ENCODE measurements at places on chromosomes 11 and 22. TPM values are rescaled to one million over a fixed set of nuclear protein-coding genes. Genes with fewer than 3 reads are reported as not detected.
A peak's percentile ranks its signal among the peaks of the same experiment; 100 is the strongest.

DNA sequence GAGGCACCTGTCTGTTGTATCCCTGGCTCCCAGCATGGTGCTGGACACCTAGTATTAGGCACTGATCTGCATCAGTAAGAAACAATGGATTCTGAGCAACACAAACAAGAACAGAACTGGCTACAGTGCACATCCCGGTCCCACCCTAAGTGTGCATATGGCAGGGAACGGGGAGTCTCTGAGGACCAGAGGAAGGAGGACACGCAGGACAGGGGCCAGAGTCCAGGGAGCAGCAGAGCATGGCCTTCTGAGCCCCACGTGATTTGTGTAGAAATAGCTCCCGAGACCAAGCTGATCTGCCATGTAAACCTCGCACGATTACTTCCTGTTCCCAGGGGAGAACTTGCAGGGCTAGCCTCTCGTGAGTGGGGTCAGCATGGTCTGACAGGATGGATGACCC is 12.7 kb upstream of the SNX32 start:
- no peak overlapping the region for H3K27ac ChIP-seq
- no peaks in the 10 kb centered on the region for H3K36me3 ChIP-seq
- peaks cover 11% of the 10 kb centered on the region for H3K27me3 ChIP-seq
- no peak for DNase-seq
- no peaks in the 10 kb centered on the region for H3K4me1 ChIP-seq

- H3K4me3 ChIP-seq = no peak overlapping the region
- H3K36me3 ChIP-seq = no peaks in the 10 kb centered on the region
- peaks cover 5% of the 10 kb centered on the region for H3K4me1 ChIP-seq
Measured at GRCh38 chr11:69319255-69320106, 25.5 kb downstream of the MYEOV start.

- no peaks in the 10 kb centered on the region for H3K27me3 ChIP-seq
- H3K4me3 ChIP-seq = no peak overlapping the region
- H3K4me1 ChIP-seq = no peaks in the 10 kb centered on the region
- DNase-seq = no peak
- no peak overlapping the region for H3K27ac ChIP-seq
- H3K36me3 ChIP-seq = no peaks in the 10 kb centered on the region
Measured at GRCh38 chr11:74650498-74650897, 58.1 kb downstream of the POLD3 start.

DNA sequence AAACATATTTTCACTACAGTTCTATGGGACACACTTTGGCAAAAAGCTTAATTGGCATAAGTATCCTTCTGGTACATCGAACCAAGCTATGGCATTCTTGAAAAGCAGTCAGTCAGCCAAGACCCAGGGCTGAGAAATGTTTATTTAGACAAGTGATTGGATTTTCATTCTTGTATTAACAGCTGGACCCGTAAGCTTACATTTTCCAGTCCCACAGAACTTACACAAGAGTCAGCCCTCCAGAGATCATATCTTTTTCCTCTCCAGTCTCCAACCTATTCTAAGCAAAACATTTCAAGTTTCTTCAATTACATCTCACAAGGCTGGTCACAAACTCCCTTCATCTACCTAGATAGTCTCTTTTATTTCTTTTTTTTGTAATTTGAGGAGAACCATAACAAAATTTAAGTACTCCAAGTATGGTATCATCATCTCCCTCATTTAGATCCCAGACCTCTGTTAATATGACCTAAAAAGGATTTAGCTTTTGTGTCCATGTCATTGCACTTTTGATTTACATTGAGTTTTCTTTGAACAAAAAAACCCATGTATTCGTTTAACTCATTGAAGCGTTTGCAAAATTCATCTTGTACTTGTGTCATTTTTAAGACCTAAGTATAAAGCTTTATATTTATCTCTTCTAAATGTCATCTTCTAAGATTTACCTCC is 67.9 kb upstream of the GRK3 start:
- H3K27me3 ChIP-seq = no peaks in the 10 kb centered on the region
- no peaks in the 10 kb centered on the region for H3K36me3 ChIP-seq
- no peaks in the 10 kb centered on the region for H3K4me1 ChIP-seq
- no peak overlapping the region for H3K27ac ChIP-seq

DNA sequence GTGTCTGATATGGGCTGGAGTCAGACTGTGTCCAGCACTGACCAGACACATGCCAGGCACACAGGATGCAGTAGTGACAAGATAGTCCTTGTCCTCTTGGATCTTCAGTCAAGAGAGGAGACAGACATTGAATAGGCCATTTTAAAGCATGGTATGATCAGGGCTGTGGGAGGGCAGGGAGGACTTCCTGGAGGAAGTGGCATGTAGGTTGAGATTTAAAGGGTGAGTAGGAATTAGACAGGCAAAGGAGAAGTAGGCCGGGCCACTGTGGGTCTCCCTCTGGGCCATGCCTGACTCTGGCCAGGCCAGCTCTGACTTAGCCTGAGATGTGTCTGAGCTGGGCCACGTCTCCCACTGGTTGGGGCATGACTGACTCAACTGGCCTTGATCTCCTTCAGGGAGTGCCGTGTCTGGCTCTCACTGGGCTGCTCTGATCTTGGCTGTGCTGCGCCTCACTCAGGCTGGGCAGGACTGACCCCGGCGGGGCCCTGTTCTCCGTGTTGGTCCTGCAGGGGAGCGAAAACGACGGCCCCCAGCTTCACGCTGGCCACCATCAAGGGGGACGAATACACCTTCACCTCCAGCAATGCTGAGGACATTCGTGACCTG is 71.2 kb downstream of the MYO7A start:
- H3K4me1 ChIP-seq = no peaks in the 10 kb centered on the region
- no peaks in the 10 kb centered on the region for H3K36me3 ChIP-seq
- DNase-seq = no peak
- H3K27ac ChIP-seq = no peak overlapping the region

DNA sequence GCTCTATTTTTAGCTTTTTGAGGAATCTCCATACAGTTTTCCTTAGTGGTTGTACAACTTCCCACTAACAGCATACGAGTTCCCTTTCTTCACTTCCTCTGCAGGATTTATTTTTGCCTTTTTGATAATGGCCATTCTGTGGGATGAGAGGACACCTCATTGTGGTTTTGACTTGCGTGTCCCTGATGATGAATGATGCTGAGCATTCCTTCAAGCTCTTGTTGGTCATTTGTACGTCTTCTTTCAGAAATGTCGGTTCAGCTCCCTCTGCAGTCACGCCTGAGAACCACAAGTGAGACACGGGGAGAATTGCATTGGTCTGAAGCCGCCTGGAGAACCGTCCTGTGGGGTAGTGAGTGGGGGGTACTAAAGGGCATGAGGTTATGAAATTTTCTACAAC is 2.0 kb upstream of the KRTAP5-10 start:
- H3K36me3 ChIP-seq = no peaks in the 10 kb centered on the region
- H3K27me3 ChIP-seq = peaks cover 2% of the 10 kb centered on the region
- DNase-seq = no peak
- no peaks in the 10 kb centered on the region for H3K4me1 ChIP-seq
- no peak overlapping the region for H3K27ac ChIP-seq
- no peak overlapping the region for H3K4me3 ChIP-seq

DNA sequence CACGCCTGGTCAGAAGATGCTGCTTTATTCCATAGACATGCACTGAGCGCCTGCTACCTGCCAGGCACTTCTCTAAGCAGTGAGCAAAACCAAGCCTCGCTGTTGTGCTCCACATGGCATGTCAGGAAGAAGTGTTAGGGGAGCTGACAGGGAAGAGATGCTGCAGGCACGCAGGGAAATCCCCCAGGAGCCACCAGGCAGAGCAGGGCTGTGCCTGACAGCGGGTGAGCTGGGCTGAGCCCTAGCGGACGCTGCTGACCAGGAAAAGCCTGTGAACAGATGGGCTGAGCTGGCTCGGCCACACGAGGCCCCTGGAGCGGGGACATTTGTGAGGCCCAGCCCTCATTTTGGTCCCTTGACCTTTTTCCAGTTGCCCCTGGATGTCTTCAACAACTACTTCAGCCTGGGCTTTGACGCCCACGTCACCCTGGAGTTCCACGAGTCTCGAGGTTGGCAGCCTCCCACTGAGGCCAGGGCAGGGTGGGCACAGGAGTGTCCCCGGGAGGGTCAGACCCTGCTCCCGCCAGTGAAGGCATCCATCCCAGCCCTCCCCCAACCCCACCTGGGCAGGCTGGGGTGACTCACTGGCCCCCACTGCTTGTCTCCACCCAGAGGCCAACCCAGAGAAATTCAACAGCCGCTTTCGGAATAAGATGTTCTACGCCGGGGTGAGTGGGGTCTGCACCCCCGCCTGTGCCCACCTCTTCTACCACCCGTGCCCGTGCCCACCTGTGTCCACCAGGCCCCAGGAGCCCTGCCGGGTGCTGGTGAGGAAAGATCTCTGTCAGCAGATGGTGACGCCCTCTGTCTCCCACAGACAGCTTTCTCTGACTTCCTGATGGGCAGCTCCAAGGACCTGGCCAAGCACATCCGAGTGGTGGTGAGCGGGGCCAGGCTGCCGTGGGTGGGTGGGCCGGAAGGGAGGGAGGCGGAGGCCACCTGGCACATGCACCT is 7.4 kb upstream of the MDK start:
- H3K4me3 ChIP-seq = no peak overlapping the region
- no peak overlapping the region for H3K27ac ChIP-seq
- no peak for DNase-seq

DNA sequence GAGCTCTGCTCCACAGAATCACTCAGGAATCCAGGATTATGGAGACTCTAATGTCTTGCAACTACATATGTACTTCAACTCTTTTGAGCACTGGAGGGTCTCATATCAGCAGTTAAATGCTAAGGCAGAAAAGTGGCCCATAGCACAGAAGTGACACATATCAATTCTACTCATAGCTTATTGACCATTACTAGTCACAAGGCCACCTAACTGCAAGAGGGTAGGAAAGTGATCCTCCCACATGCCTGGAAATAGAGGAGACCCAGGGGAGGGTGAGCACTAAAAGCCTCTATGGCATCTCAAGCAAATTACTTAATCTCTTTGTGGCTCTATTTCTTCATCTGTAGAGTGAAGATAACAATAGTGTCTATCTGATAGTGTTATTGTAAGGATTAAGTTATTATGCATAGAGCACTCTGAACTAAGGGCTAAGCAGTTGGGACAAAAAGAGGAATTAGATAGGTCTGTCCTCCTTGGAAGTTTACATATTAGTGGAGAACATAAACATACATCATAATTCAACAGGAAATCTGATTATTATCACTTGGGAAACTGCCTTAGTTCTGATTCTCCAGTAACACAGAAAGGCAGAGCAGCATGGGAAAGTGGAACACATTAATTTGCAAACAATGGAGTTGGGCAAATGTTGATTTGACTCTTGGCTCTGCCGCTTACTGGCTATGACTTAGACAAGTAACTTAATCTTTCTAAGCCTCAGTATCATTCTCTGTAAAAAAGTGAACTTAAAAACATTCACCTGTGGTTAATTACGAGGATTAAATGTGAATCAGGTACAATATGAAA is 25.1 kb upstream of the USP47 start:
- no peaks in the 10 kb centered on the region for H3K4me1 ChIP-seq
- no peaks in the 10 kb centered on the region for H3K27me3 ChIP-seq
- DNase-seq = no peak
- H3K36me3 ChIP-seq = no peaks in the 10 kb centered on the region
- no peak overlapping the region for H3K27ac ChIP-seq

DNA sequence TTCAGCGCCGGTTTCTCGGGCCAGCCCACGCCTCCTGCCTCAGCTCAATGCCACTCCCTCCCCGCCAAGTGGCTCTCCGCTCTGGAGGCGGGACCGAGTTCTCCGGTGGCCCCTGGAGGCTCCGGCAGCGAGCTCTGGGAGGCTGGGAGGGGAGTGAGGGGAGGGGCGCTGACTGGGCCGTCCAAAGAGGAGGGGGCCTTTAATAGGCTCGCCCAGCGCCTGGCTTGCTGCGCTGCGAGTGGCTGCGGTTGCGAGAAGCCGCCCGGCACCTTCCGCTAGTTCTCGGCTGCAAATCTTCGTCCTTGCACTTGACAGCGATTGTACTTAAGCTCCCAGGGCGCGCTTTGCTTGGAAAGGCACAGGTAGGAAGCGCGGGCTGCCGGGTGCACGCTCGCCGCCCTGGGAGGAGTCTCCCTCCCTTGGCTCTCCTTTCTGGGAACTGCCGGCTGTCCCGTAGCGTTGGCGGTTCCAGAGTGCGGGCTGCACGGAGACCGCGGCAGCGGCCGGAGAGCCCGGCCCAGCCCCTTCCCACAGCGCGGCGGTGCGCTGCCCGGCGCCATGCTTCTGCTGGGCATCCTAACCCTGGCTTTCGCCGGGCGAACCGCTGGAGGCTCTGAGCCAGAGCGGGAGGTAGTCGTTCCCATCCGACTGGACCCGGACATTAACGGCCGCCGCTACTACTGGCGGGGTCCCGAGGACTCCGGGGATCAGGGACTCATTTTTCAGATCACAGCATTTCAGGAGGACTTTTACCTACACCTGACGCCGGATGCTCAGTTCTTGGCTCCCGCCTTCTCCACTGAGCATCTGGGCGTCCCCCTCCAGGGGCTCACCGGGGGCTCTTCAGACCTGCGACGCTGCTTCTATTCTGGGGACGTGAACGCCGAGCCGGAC is at the start of gene ADAMTS15:
Gene ADAMTS15, plus strand, starts transcription at position 230 of the 894 bp plus-strand sequence. Its CDS starts 329 bp downstream, at position 559.
- H3K4me3 ChIP-seq = peak within 1 kb of the TSS; percentile 51
- H3K27ac ChIP-seq = no peak within 1 kb of the TSS
- peaks cover 35% of the 10 kb centered on the region for H3K27me3 ChIP-seq

DNA sequence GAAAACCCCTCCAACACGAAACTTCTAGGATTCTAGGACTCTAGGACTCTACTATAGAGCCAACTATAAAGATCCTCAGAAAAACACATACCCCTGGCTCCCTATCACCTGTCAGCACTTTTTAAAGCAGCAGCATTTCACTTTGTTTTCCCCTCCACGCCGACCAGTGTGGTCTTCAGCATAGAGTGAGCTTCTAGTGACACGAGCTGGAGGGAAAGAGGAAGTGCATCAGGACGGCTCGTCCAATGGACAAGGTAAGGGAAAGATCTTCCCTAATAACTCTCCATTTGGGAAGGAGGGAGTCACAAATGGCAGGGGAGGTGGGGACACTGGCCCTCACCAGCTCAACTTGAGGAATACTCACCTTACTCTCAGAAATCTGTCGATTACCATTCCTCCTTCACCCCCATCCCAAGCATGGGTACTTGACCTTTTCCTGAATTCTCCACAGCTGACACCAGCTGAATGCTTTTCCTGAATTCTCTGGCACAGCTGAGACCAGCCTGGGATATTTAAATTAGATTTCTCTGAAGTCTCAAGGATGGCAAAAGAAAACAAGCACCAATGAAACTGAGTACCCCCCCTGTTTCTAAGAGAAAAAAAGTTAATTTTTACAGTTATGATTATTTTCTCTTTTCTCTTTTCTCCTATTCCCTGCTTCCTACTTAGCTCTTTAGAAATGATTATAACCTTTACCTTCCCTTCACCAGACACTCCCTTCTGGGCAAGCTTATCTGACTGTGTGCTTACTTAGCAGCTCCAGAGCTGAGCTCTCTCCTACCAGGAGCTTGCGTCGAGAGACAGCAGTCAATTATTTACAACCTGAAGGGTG is 33.3 kb upstream of the NNMT start:
- no peak overlapping the region for H3K4me3 ChIP-seq
- H3K27me3 ChIP-seq = no peaks in the 10 kb centered on the region
- H3K27ac ChIP-seq = no peak overlapping the region

Gene AGBL2
- 5.3 TPM for total RNA-seq

Gene IL10RA
- total RNA-seq = 0.31 TPM

Gene MRE11
- total RNA-seq = 40.1 TPM

Gene PLEKHB1
- total RNA-seq = 13.5 TPM

Gene OR10G4
- total RNA-seq = not detected

Gene CHRDL2
- total RNA-seq = 0.48 TPM

Data from H1 (cell line).